ENCODE measurements at places on chromosomes 5 and 9.

DNA sequence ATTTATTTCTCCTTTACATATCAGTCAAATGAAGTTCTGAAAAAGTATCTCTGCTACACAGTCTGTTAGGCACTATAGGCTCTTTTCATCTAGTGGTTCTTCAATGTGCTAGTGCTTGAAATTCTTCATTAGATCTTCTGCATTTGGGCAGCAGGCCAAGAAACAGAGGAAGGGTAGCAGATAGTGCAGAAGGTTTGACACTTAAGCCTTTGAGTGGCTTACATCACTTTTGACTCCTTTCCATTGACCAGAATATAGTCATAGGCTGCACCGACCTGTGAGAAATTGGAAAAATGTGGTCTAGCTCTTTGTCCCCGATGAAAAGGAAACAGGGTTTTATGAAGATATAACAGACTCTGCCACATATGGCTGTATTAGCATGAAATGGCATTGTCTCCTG lies 459.5 kb upstream of the PTGER4 start:
- no peak for DNase-seq

DNA sequence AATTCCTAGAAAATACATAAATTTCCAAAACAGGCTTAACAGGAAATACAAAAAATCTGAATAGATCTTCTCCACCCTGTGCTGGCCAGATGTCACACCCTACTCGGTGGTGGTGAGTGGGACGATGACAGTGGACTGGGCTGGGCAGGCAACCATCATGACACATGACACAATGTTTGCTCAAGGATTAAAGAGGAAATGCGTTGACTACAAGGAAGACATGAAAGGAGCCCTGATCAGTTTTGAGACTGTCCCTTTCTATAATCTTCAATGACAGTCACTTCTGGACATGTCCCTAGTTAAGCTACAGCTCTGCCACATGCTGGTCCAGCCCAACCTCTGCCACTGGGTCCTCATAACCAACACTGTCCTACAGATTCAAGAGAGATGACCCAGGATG lies 99.8 kb downstream of the ZDHHC21 start:
- DNase-seq, result no peak

DNA sequence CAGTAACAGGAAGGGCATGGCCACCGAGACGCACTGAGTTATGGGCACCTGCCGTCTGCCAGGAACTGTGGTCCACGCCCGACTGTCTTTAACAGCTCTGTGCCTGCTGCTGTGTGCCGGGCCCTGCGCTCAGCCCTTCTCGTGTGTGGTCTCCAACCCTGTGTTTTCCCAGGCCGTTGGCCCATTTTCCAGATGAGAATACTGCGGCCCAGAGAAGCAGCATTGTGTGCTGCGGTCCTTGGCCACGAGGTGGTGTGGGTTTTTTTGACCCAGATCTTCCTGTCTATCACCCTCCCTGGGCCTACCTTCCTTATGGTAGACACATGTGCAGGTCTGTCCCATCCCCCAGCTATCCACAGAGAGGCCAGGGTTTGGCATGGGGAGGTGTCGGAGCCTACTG lies 47.0 kb downstream of the RXRA start:
- DNase-seq, result no peak

- DNase-seq, result no peak
Measured at GRCh38 chr5:179610109-179610902, 13.2 kb downstream of the HNRNPH1 start.

GRCh38 chr5:12385095-12385494 lies 480.8 kb upstream of the CTNND2 start:
- no peak for DNase-seq

DNA sequence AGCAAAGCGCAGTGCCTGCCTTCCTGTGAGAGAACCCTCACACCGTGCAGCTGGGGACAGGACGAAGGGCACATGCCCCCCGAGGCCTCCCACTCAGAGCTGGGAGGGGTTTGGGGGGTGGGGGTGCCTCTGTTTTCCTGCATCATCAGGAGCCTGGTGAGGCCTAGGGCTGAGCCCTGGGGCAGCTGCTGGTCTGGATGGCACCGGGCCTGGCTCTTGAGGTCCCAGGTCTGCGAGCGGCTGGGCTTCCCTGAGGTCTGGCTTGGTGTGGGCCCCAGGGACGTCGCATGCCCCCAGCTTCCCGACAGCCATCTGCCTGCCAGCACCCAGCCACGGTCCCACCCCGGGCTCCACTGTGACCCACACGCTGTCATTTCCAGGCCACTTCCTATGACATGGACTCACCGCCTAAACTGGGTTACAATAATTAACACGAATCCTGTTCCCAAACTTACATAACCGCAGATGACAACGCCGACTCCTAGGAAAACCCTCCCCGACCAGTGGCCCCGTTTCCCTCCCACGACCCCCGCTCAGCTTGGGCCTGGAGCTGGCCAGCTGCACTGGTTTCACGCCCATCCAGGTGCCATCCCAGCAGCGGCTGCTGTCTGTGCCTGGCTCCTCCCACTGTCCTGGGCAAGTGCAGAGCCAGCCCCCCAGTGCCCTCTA lies 8.7 kb downstream of the NACC2 start:
- no peak for DNase-seq

DNA sequence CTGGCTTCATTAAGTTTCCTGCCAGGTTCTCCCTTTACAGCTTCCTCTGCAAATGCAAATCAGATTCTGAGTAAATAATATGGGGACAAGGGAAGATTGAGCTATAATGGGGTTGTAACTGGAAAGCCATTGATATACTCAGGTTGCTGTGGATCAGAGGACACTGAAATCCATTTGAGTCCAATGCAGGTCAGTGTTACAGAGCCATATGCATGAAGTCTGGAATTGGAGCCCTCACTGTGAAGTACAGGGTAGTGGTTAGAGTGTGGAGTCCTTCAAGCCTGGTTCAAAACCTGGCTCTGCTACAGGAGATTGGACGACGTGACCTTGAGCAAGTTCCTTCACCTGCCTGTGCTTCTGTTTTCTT lies 48.7 kb downstream of the TIMD4 start:
- no peak for DNase-seq

DNA sequence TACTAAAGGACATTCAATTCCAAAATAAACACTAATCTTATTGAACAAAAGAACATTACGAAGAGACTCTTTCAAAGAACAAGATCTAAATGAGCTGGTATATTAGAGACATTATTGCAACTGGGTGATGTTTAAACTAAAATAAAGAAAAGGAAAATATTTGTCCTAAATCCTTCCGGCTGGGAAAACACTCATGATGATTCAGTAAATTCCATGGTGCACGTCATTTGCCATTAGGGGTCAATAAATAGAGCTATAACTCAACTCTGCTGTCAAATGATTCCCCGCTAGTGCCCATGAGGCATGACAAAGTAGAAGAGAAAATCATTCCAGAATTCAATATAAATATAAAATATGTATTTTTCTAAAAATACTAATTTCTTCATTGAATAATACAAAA lies 565.5 kb upstream of the TUSC1 start:
- no peak for DNase-seq

DNA sequence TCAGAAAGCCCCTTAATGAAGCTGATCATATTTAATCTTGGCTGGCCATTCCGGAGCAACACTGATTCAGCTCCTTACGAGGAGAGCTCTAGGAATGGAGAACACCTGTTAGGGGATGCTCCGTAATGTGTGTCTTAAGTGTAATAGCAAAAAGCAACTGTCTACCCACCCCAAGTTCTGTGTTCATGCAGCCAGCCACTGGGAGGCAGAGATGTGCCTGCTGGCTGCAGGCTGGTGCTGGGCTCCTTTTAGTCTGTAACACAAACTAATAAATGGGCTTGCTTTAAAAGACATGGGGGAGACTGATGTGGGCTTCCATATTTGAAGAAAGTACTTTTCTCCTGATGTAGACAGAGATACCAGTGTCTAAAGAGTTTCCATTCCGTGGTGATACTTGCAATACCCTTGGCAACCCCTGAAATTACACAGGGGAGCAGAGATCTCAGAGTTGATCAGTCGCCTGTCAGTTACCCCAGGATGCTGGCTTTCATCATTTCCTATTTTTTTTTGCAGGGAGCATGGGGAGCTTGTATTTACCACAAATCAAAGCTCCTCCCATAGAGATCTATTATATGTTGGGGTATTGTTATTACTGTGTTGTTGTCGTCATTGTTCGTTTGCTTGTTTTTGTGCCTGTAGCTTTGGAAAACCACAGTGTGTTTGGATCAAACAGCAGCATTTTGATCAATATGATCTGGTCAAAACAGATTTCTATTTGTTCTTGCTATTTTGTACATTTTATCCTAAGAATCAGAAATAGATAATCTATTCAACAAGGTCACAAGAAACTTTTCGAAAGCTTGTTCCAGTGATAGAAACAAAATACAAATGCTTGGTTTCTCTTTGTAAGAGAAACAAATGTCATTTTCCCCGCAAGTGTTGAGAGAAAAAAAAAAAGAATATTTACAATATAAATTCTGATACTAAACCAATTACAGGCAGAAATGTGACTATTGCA lies 65.8 kb downstream of the MTX3 start:
- no peak for DNase-seq

DNA sequence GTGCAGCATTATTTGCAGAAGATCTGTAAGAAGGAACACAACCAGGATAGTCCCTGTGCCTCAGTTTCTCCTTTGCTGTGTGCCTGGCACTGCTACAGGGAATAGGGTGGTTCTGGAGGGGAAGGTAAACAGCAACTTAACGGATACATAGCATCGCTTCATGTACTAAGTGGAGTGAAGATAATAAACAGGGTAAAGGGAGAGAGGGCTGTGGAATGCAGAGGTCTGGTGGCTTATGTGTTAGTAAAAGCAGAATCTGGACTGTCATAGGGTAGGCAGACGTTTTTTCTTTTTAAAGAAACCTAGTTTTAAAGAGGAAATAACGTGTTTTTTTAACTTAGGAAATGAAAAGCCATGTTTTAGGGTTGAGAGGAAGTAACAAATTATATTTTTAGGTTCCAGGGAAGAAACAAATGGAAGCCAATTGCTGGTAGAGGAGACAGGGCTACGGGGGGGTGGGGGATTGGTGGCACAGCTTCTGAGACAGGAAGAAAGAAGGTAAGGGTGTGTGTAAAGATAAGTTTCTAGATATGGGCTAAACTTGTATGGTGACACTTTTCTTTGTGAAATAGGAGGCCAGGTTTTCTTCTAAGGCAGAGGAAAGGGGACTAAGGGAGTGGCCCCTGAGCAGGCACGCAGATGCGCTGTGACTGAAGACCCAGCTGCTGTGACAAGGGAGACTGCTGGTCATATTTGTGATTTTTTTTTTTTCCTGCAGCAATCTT lies 1.3 kb downstream of the GNG10 start:
- DNase-seq, result no peak

- DNase-seq, result no peak
Measured at GRCh38 chr9:109499631-109500410, 1.7 kb upstream of the PTPN3 start.

DNA sequence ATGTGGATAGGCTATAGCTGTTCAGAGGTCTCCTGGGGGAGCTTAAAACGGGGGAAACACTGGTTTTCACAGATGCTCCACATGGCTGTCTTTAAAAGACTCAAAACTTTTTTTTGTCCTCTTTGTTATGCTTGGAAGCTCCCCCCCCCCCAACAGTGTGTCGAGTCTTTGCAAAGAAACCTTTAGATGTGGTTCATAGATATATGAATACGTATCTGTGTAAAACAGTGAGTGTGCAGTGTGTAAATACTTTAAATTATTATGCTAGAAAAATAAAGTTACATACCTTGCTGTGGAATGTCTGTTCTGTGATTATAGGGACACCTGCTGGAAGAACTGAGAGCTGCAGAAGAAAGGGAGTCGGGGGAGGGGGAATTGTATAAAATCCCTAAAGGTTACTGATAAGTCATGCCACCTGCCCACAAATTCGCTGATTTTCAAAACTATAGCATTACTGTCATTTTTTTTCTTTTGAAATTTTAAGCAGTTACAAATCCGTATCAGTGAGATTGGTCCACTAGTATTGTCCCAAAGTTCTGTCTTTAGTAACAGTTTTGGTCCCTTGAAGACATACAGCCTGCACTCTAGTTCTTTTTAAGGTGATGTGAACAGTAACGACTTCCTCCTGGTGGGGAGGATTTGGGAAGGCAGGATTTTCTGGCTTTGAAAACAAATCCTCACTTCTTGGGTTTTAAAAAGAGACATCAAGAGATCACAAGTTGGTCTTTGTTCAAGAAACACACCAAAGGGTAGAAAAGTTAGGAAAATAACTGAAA lies 22.9 kb downstream of the RGMB start:
- peak; percentile 58 for DNase-seq

DNA sequence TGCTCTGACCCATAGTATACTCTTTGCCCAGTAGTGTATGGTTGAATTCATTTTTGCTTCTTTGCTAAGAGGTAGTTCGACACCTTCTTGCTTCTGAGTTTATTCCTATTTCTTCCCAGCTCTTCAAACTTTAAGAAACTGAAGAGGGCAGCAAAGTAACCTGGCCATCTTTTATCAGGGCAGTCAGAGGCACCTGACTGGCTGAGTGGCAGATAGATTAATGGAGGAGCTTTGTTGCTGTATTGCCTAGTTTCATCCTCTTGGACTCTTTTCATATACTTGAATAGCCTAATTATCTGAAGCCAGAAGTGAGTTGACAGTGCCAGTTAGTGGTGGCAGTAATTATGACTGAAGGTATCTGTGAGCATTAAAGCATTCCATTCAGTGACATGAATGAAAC lies 82.5 kb downstream of the UHRF2 start:
- no peak for DNase-seq

- no peak for DNase-seq
Measured at GRCh38 chr9:81424431-81424830, 264.9 kb downstream of the TLE1 start.
